Stimulated activated CD8-positive, alpha-beta memory T cell treated with anti-CD3 and anti-CD28 coated beads, Interleukin-15, amount 100 ng/mL, for 4 hours (primary cell): ENCODE measurements at places on chromosomes 12 and 14.

DNA sequence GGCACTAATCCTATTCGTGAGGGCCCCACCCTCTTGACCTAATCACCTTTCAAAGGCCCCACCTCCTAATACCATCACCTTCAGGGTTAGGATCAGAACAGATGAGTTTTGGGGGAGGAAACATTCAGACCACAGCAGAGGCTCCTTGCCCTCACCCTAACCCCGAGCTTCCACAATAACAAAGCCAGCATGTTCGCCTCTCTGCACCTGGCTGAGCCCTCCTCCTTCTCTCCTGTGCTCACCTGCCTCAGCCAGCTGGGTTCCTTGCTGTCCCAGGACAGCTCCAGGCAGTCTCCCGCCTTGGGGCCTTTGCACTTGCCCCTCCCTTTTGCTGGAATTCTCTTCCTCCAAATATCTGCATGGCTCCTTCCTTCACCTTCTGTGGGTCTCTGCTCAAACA is 9.7 kb upstream of the RAN start:
- no peak for DNase-seq

GRCh38 chr12:111201495-111202236 is 167.2 kb downstream of the PHETA1 start:
- DNase-seq, result no peak

- DNase-seq, result no peak
Observed at GRCh38 chr14:41297576-41298327, 308.9 kb upstream of the LRFN5 start.

- DNase-seq, result no peak
Observed at GRCh38 chr14:100402631-100403030, 79.5 kb downstream of the SLC25A47 start.

DNA sequence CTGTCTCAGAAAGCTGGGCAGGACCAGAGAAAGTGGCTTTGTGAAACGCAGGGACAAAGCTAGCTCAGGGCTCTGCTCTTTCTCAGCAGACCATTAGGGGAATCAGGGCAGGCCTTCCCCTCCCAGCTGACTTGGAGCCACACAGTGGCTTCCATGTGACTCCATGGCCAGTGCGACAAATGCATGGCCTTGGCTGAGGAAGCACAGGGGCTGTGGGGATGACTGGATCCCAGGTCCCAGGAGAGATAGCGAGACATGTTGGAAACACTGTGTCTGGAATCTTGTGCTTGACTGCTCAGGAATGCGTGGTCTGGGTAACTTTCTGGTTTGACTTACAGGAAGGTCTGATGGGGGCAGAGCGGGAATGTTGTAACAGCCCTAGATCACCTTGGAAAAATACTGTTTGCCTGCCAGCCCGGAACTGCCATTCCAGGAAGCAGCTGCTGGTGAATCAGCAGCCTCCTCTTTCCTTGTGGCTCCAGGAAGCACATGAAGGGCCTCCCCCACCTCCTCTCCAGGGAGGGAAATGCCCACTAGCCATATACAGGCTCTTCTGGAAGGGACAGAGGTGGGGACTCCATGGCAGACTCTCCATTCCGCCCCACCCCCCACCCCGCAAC is 133.5 kb upstream of the HIF1A start:
- DNase-seq, result no peak

DNA sequence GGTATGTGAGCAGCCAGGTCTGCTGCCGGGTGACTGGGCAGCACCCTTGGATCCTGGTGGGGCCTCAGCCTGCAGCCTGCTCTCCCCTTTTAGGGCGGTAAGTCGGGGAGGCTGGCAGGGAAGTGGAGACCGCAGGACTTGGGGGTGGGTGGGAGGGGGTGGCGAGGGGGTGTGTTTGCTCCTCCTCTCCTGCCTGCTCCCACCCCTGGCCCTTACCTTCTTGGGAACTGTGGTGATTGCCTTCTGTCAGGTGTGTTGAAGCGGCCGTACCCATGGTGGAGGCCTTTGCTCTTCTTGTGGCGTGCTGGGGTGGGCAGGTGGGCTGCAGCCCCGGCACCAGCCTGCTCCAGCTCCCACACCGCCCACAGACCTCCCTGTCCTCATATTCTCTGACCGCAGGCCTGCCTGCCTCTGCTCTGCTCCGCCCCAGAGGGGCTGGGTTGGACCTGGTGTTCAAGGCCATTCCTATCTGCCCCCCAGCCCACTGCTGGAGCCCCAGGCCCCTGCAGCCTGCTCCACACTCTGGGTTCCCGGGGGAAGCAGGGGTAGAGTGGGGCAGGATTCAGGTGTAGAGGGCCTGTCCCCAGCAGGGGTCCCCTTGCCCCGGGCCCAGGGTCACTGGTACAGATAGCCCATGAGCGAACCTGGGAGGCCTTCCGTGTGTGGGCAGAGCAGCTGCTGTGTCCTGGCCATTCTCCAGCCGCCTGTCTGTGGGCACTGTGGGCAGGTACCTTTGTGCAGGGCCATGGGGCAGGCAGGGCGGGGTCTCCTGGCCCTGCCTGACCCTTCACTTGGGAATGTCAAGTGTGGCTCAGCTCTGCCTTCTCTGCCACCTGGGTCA is 5.2 kb downstream of the TEDC1 start:
- no peak for DNase-seq

- DNase-seq, result no peak
Observed at GRCh38 chr12:55771736-55772135, 28.8 kb downstream of the GDF11 start.

GRCh38 chr14:45651890-45652289 is 398.9 kb upstream of the MIS18BP1 start:
- DNase-seq, result no peak

DNA sequence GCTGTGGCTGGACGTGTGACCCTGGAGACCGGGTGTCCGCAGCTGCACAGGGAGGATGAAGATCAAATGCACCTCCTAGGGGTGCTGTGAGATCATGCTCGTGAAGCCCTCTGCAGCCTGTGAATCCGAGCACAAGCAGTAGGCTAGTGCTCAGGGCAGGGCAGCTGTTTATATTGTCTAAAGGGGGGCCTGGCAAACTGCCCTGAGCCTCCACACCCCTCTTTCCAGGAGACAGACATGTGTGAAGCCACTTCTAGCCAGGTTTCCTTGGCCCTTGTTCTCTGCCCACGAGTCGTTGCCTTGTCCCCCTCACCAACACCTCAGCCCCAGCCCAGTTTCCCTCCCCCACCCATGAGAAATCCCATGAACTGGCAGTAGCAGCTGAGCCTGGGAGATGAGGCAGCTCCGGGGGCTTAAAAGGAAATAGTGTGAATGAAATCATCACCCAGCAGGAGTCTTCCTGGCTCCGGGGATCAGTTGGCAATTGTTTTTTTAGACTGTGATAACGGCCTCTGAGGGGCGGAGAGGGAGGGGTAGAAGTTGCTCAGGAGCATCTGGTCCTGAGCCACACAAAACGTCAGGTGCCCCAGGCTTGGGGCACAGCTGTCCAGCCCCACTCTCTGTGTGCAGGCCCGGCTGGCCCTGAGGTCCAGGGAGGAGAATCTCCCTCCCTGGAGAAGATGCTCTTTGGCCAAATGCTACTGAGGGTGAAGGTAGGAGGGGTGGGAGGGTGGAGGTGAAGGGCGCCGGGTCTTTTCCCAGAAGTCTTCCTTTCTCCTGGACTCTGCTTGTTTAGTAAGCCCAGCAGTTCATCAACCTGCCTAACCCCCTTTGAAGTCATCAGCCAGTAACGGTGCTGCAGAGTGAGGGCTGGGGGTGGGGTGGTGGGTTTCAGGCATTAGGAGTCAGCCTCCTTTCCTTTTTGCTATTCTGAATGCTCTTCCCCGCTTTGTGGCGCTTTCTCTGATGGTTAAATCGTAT is 4.0 kb downstream of the FGF6 start:
- no peak for DNase-seq

DNA sequence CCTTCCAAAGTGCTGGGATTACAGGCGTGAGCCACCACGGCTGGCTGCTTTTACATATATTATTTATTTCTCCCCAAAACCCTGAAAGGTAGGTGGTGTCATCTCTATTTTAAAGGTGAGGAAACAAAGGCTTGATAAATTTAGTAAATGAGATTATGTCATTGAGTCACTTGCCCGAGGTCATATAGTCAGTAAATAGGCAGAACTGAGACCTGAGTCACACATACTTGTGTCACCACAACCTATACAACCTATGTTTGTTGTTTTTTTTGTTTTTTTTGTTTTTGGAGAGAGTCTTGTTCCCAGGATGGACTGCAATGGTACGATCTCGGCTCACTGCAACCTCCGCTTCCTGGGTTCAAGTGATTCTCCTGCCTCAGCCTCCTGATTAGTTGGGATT is 12.8 kb downstream of the TSFM start:
- DNase-seq, result no peak

GRCh38 chr14:94483729-94484275 is 7.8 kb upstream of the SERPINA9 start:
- DNase-seq, result no peak

- no peak for DNase-seq
Observed at GRCh38 chr14:31320216-31320615, 100.1 kb downstream of the HEATR5A start.

DNA sequence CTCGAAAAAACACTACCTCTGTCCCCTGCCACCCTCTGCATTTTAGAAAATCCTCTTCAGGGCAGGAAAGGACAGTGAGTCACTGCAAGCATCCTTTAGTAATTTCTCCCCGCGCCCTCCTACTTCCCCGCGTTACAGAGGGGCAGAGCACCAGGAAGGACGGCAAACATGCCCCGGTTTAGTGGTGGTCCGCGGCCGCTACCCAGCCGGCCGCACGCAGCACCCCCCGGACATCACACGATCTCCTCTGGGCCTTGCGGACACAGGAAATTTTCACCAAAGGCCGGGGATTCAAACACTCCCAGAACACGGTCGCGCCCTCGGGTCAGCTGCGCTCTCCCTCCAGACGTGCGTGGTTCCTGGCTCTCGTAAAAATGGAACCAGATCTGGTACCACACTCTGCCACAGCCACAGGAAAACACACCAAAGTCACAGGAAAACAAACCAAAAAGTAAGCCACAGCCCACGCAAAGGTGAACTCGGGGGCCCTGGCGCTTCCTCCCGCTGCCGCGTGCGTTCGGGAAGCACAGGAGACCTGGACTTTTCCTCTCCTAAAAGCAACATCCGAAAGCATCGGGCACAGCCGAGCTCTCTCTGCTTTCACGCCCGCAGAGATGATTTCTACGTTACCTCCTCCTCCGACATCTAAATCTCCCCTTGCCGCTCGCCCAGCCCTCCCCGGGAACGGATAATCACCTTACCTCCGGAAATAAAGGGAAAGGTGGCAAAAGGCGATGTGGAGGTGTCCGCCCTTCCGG is 839 bp downstream of the SLC38A1 start:
- peak; percentile 16 for DNase-seq

GRCh38 chr12:65667932-65668331 is 156.4 kb upstream of the HMGA2 start:
- no peak for DNase-seq

DNA sequence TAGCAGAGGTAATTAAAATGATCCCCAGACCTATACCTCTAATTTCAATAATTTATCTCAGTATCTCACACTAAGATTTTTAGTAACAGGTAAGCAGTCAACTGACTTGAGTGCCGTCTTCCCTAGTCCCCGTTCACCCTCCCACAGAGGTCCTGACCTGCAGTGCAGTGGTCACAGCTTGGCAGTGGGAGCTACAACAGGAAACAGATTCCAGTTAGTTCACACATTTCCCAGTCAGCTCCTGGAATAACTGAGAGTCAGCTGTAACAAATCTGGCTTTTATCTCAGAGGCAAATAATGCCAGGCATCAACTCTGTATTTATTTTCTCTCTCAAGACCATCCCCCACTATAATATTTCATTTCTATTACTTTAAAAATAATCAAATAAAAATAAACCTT is 308.2 kb downstream of the ATP23 start:
- no peak for DNase-seq

- DNase-seq, result no peak
Observed at GRCh38 chr12:116708826-116709756, 28.8 kb downstream of the SPRING1 start.

- DNase-seq, result no peak
Observed at GRCh38 chr12:68206446-68206845, 19.2 kb downstream of the IL26 start.

- DNase-seq, result peak; percentile 54
Observed at GRCh38 chr14:73741386-73741875, 27.2 kb upstream of the PNMA1 start.

DNA sequence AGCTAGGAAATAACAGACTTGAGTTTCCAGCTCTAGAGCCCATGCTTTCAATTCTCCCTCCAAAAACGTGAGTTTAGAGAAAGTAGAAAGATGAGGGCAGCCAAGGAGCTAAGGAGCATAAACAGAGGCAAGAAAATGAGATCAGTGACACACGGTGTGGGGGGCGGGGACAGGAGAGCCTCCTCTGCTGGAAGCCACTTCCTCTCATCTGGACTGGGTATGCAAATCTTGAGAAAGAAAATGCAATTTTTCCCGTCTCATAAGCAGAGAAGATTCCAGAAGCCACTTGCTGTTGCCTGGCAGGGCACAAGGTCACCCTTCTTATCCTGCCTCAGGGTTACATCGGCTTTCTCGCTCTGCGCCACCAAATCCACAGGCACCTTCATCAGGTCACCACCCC is 6.0 kb downstream of the OR10P1 start:
- no peak for DNase-seq

GRCh38 chr12:115998119-115998633 is 279.3 kb downstream of the MED13L start:
- DNase-seq, result no peak

GRCh38 chr14:60640859-60641741 is 8.2 kb downstream of the SIX1 start:
- no peak for DNase-seq

DNA sequence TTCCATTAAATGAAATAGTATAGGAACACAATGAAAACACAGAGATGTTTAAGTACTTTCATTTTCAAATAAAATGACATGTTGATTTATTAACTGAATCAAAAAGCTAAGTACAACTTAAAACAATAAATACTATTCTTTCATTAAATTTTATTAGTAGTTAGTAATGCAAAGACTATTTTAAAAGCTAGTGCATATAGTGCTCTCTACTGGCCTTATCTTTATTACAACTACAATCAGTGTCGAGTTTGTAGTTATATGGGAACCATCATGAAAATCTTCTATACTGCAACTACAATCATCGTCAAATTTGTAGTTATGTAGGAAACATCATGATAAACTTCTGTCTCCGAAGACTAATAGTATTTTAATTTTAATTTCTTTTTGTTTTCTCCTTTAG is 8.9 kb upstream of the LIN7A start:
- DNase-seq, result no peak

DNA sequence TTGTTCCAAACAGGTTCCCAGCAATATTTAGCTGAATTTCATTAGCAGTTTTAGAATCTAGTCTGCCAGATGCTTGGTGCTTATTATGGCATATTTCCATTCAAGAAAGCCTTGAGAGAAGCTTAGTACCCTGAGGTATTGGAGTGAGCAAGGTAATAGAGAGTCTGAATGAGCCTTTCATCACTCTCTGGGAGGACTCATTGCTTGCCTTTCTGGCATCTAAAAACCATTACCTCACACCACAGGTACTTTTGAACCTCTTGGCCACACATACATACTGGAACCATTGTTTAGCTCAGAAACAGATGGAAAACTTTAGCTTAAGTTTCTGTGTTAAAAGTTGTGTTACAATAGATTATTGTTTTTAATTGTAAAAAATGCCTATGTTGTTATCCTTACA is 27.4 kb upstream of the KCNH3 start:
- no peak for DNase-seq

GRCh38 chr12:101616027-101616494 is 21.3 kb downstream of the MYBPC1 start:
- no peak for DNase-seq
